Bladder microvascular endothelial cell (primary cell): ENCODE measurements at places on chromosomes 13 and 19. TPM values are rescaled to one million over a fixed set of nuclear protein-coding genes. Genes with fewer than 3 reads are reported as not detected.

DAND5 gene
- total RNA-seq: under 0.01 and 0.06 TPM in 2 replicates

GZMM gene
- total RNA-seq: not detected in 2 replicates

MEF2B gene
- total RNA-seq: not detected in 2 replicates

LGALS7B gene
- total RNA-seq: 0.65 TPM in 1 of 2 replicates, not detected in the other

FGF14 gene
- total RNA-seq: 0.32 and 0.88 TPM in 2 replicates

FBXO27 gene
- total RNA-seq: 1.1 and 1.8 TPM in 2 replicates

LIM2 gene
- not detected in 2 replicates for total RNA-seq

ARRDC5 gene
- total RNA-seq: under 0.01 TPM in 1 of 2 replicates, not detected in the other

SOHLH2 gene
- total RNA-seq: under 0.01 TPM in 1 of 2 replicates, not detected in the other

PSG1 gene
- 0.06 TPM in 1 of 2 replicates, not detected in the other for total RNA-seq

RDH8 gene
- total RNA-seq: not detected in 2 replicates

UBE2L5 gene
- total RNA-seq: not detected in 2 replicates

KASH5 gene
- total RNA-seq: not detected in 2 replicates

CACNA1A gene
- 0.06 and 0.16 TPM in 2 replicates for total RNA-seq

TNFSF9 gene
- 0.32 and 0.69 TPM in 2 replicates for total RNA-seq

SEMA6B gene
- total RNA-seq: 136 and 191 TPM in 2 replicates

TYROBP gene
- not detected in 2 replicates for total RNA-seq
